Liver (tissue), 10 donors: ENCODE measurements at places on chromosomes 5 and 9. TPM values are rescaled to one million over a fixed set of nuclear protein-coding genes. Genes with fewer than 3 reads are reported as not detected.

DNA sequence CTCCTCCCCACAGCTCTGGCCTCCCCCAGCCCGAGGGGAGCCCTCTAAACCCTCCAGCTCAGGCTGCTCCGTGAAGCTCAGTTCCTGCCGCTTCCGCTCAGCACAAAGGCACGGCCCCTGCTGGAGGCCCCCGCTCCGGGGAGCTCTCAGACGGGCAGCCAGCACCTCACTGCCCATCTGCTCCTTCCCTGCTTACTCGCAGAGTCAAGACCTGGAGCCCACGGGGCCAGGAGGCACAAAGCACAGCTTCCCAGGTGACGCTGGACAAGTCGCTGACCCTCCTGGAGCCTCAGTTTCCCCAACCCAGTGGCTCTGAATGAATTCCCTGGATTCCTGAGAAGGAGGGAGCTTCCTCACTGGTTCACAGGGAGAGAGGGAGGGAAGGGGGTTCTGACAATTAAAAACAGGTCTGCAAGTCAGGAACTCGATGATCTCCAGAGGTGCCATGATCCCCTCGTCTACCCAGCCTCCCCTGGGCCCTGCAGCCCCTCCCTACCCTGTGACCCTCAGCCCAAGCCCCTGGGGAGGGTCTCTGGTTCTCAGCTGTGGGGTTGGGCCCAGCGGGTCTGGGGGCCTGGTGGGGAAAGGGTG is 36.2 kb downstream of the VAV2 start:
- no peak overlapping the region for H3K4me3 ChIP-seq
- no peaks in the 10 kb centered on the region for H3K36me3 ChIP-seq
- peaks cover 42% of the 10 kb centered on the region for H3K4me1 ChIP-seq
- no peak for DNase-seq
- H3K27ac ChIP-seq, result peak overlapping the region; percentile 26
- no peaks in the 10 kb centered on the region for H3K27me3 ChIP-seq

DNA sequence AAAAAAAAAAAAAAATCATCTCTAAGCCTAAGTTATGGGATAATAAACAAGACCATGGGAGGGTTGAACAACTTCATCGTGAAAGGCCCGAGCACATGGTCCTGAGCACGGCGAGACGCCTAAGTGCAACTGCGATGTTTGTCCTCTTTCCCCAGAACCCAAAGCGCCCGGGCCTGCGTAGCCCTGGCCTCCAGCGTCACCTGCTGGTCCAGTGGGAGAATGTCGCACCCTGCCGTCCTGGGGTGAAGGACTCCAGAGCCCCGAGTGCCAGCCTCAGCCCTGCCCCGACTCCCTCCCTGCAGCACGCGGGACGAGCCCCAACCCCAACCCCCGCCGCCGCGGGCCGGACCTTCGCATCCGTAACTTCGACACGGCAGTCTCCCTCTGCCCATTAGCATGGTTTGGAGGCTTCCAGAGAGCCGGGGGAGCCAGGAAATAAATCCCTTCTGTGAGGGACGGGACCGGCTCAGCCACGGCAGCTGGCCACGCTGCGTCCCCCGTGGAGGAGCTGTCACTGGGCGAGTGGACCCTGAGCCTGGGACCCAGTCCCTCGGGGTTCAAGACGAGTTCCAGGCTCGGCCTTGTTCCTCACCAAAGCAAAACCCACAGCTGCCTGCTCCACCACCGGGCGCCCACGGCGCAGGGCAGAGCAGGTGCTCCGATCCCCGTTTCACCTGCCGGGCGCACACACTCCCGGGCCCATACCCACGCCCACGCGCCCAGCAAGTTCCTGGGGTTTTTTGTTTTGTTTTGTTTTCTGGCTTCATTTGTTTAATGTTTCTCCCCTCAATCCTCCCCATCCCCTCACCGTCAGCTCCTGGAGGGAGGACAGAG is 132.5 kb upstream of the HAND1 start:
- peaks cover 20% of the 10 kb centered on the region for H3K27me3 ChIP-seq
- peaks cover 14% of the 10 kb centered on the region for H3K4me1 ChIP-seq
- no peak overlapping the region for H3K27ac ChIP-seq

- no peak overlapping the region for H3K4me3 ChIP-seq
- DNase-seq, result no peak
- H3K36me3 ChIP-seq, result no peaks in the 10 kb centered on the region
- H3K27me3 ChIP-seq, result no peaks in the 10 kb centered on the region
- no peaks in the 10 kb centered on the region for H3K4me1 ChIP-seq
These were observed 102.5 kb upstream of the TXNDC8 start for GRCh38 chr9:110440172-110440571.

GRCh38 chr9:107693625-107694326 is 204.2 kb upstream of the KLF4 start:
- no peaks in the 10 kb centered on the region for H3K36me3 ChIP-seq
- H3K4me3 ChIP-seq, result no peak overlapping the region
- no peak overlapping the region for H3K27ac ChIP-seq
- H3K4me1 ChIP-seq, result no peaks in the 10 kb centered on the region
- no peak for DNase-seq
- H3K27me3 ChIP-seq, result no peaks in the 10 kb centered on the region

GRCh38 chr5:171770153-171770552 is 15.5 kb upstream of the SMIM23 start:
- H3K36me3 ChIP-seq, result no peaks in the 10 kb centered on the region
- H3K4me3 ChIP-seq, result no peak overlapping the region
- no peak overlapping the region for H3K27ac ChIP-seq
- DNase-seq, result no peak
- peaks cover 3% of the 10 kb centered on the region for H3K27me3 ChIP-seq

The ADRA1B gene
- 13.1 TPM for total RNA-seq

GRCh38 chr9:38134611-38135237 is 65.7 kb upstream of the SHB start:
- no peak overlapping the region for H3K27ac ChIP-seq
- H3K27me3 ChIP-seq, result no peaks in the 10 kb centered on the region
- H3K36me3 ChIP-seq, result no peaks in the 10 kb centered on the region
- no peak for DNase-seq
- no peaks in the 10 kb centered on the region for H3K4me1 ChIP-seq

DNA sequence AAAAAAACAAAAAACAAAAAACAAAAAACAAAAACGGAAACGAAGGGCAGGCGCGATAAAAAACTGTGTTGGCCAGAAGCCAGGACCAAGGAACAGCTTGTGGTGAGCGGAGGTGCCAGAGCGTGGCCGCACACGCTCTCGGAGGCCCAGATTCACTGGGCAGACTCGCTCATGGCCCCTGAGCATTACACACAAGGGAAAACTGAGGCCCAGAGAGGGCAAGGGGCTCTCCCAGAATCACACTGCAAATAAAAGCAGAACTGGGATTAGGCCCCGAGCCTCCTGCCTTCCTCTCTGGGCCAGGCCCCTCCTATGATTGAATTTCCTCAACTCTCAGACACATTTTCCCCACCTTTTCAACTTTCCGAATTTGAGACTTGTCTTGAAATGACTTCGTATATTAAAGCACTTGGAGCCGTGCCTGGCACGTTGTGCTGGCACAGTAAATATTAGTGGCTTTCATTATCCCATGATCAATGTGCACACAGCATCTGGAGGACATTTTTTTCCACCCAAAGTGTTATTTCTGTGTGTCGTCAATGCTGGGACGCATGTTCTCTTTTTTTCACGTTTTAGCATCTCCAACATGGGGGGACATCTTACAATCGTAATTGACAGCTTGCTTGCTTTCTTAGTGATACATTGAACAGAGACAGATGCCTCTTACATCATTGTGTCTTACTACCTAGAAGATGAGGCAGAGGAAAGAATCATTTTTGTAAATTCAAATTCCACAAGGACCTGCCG is 7.4 kb downstream of the FIBCD1 start:
- no peaks in the 10 kb centered on the region for H3K36me3 ChIP-seq
- H3K4me3 ChIP-seq, result no peak overlapping the region
- H3K27me3 ChIP-seq, result peaks cover 10% of the 10 kb centered on the region
- no peak overlapping the region for H3K27ac ChIP-seq
- DNase-seq, result no peak

The PCDHGA12 gene
- 1.9 TPM for total RNA-seq

- no peak for DNase-seq
- no peak overlapping the region for H3K4me3 ChIP-seq
- H3K27ac ChIP-seq, result no peak overlapping the region
- no peaks in the 10 kb centered on the region for H3K27me3 ChIP-seq
- H3K4me1 ChIP-seq, result no peaks in the 10 kb centered on the region
These were observed 17.3 kb upstream of the SPTLC1 start for GRCh38 chr9:92132501-92132900.

The PFN3 gene
- not detected for total RNA-seq

DNA sequence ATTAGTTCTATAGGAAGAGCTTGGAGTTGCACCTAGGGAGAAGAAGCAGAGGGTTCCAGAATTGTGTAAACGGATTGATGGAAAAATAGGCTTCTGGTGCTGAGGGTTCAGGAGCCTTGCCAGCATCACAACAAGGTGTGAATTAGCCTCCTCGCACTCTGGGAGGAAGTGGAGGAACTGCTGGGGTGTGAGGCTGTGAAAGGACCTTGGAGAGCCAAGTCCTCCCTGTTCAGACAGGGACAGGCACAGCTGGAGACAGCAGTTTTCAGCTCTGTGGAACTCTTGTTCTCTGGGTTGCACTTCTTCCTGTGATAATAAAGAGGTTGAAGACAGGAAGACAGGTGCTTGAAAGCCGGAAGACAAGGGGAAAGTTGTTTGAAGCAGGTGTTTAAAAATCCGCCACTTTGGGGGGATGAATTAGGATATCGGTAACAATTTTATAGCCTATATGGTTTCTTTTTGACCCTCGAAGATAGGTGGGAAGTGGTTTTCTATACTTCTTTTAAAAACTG is 22.6 kb downstream of the DAPK1 start:
- no peaks in the 10 kb centered on the region for H3K36me3 ChIP-seq
- H3K27ac ChIP-seq, result no peak overlapping the region
- DNase-seq, result no peak
- H3K27me3 ChIP-seq, result no peaks in the 10 kb centered on the region

DNA sequence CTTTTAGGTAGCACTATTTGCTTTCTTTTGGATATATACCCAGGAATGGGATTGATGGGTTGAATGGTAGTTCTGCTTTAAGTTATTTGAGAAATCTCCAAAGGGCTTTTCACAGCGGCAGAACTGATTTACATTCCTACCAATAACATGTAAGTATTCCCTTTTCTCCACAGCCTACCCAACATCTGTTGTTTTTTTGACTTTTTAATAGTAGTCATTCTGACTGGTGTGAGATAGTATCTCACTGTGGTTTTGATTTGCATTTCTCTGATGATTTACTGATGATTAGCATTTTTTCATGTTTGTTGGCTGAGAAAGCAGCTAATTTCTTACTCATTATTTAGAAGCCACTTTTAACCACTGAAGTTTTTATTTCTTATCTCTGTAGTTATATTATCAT is 221.1 kb upstream of the ACTBL2 start:
- H3K27me3 ChIP-seq, result no peaks in the 10 kb centered on the region
- H3K4me3 ChIP-seq, result no peak overlapping the region
- no peak overlapping the region for H3K27ac ChIP-seq
- no peaks in the 10 kb centered on the region for H3K4me1 ChIP-seq

GRCh38 chr5:751496-751895 is 33.0 kb downstream of the ZDHHC11B start:
- no peak overlapping the region for H3K4me3 ChIP-seq
- DNase-seq, result peak; percentile 13
- H3K4me1 ChIP-seq, result no peaks in the 10 kb centered on the region
- H3K27ac ChIP-seq, result no peak overlapping the region

GRCh38 chr9:134326724-134327601 is 708 bp downstream of the RXRA start:
- peak overlapping the region; percentile 72 for H3K27ac ChIP-seq
- peak overlapping the region; percentile 81 for H3K4me3 ChIP-seq
- no peak for DNase-seq
- H3K36me3 ChIP-seq, result no peaks in the 10 kb centered on the region

The ANKRD31 gene
- 0.08 TPM for total RNA-seq
